ENCODE measurements at places on chromosomes 6 and 20.

DNA sequence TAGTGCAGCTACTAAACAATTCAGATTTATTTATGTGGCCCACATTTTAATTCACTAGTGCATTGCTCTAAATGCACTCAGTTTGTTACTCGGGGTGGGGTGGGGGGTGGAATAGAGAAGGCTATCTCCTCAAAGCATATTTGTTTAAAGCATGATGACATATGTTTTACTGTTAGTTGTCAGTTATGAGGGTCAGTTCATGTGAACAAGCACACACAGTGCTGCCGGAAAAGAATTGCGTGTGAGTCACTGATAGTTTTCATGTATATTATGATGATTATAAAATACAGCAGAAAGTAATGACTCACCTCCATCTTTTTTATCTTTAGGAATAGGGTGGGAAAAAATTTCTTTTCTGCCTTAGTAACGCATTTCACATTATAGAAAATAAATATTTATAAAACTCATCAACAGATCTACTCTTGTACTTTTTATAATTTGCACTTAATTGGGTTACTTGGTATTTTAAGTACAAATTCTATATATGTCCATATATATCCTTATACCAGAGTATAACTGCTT, 42.2 kb upstream of the STXBP5 start:
- no peak for DNase-seq

DNA sequence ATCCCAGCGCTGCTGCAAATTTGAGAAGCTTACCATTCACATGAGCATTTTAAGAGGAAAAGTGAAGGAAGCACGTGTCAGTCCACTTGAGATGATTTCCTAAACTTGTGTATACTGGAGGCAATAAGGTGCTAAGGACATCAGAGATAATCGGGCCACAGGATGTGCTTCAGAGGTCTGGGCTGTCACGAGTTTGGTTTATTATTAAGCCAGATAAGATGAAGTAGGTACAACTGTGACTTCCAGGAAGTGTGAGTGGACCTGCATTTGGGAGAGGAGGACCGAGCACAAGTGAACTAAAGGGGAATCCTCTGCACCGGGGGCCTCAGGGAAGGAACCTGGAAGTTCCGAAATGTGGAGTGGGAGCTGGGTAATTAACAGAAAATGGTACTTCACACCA, 1.4 kb downstream of the SAMD5 start:
- DNase-seq: no peak

GRCh38 chr20:10992731-10993130, 318.9 kb upstream of the JAG1 start:
- no peak for DNase-seq

- peak; percentile 87 for DNase-seq
Observed at GRCh38 chr6:130366107-130367005, 539 bp downstream of the TMEM200A start.

DNA sequence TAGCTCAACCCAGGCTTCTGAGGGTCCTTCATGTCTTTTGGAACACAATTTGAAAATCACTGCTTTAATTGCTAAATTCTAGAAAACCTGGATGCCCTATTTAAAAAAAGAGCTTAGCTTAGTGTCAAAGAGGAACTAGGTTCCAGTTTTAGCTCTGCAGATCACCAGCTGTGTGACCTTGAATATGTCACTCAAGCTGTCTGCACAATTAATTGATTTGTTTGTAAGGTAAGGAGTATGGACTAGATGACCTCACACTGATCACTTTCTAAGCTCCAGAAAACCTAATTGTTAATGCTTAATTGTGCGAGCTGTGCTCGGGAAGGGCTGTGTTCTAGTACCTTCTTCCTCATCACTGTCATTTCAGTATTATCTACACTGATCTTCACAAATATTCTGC, 26.2 kb downstream of the UTRN start:
- no peak for DNase-seq

GRCh38 chr6:6494677-6495076, 93.8 kb upstream of the LY86 start:
- peak; percentile 95 for DNase-seq

DNA sequence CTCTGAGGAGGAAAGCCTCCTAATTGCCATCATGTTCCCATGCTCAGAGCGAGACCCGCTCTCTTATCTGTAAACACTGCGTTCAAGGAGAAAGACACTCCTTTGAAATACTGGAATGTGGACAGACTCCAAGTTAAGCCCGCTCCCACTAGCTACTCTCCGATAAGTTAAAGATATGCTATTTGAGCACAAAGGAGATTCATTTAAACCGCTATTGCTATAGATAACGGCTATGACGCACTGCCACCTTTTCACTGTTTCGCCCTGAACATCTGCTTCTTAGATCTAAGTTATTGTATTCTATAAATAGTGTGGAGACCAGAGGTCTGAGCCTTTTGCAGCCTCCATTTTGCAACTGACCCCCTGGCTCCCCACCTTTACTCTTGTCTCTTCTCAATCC, 82.3 kb downstream of the GPX5 start:
- DNase-seq: no peak

DNA sequence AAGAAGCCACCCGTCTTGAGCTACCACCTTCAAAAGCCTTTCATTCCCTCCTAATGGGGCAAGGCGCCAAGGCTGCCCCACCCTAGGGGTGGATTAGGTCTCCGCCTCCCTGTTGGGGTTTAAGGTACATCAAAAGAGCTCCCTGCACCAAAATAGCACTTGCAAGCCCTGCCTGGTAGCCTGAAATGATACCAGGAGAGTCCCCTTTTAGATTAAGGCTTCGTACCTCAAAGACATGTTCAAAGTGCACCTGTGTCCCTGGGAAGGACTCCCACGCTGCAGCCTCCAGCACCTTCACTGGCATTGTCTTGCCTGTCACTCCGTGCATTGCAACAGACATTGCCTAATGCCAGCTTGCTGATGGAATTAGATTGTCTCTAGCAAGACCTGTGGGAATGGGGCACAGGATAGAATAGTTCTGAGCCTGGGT, 15.7 kb upstream of the CDKN1A start:
- peak; percentile 68 for DNase-seq

DNA sequence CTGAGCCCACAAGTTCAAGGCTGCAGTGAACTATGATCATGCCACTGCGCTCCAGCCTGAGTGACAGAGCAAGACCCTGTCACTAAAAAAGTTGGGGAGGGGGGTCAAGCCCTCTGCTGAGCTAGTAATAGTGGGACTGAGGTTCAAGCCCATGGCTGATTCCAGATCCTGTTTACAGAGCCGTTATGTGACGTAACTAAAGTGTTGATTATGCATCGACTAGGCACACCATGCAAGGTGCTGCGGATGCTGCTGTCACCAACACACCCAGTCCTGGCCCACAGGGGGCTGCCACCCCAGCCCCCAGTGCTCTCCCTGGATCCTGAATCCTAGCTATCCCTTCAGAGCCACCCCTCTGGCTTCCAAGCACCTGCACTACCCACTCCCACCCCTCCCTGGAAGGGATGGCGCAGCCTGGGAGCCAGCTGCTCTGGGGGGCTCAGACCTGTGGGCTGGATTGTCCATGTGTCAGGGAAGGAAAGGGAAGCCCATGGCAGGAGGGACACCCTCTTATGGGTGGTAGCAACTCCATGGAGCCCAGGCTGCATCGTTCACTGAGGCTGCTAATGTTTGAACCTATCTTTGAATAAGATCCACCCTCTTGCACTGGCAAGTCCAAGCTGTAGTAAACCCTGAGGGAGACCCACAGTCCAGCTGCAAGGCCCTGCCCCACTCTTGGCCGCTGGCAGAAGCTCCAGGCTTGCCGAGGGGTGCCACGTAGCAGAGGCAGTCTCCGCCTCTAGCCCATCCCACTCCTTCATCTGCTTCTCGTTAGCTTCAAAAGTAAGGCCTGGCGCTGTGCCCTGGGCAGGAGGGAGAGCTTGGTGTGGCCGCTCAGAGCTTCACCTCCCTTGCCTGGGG, 95.0 kb downstream of the SNX5 start:
- DNase-seq: peak; percentile 81

DNA sequence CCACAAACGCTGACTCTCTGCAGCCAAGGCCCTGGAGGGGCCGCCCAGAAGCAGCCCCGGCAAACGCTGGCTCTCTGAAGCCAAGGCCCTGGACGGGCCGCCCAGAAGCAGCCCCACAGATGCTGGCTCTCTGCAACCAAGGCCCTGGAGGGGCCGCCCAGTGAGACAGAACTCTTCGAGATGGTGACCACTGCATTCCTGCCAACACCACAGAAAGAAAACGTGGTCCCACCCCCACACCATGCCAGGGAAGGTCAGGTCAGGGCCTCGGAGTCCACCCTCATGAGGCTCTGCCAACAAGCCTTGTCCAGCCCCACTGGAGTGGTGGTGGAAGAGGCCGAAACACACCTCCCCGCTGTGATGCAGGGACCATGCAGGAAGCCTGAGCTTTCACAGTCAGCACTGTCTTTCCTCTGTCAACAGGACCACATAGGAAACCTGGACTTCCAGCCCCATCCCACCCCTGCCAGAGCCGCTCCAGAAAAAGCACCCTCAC, 97.5 kb downstream of the DLL1 start:
- no peak for DNase-seq

- DNase-seq: no peak
Observed at GRCh38 chr20:54456423-54456822, 19.0 kb upstream of the DOK5 start.

- DNase-seq: no peak
Observed at GRCh38 chr6:100685747-100686146, 195.4 kb downstream of the ASCC3 start.

- DNase-seq: peak; percentile 37
Observed at GRCh38 chr20:36149469-36149868, 5.1 kb upstream of the EPB41L1 start.

GRCh38 chr6:56541030-56541600, 101.6 kb downstream of the DST start:
- DNase-seq: no peak

DNA sequence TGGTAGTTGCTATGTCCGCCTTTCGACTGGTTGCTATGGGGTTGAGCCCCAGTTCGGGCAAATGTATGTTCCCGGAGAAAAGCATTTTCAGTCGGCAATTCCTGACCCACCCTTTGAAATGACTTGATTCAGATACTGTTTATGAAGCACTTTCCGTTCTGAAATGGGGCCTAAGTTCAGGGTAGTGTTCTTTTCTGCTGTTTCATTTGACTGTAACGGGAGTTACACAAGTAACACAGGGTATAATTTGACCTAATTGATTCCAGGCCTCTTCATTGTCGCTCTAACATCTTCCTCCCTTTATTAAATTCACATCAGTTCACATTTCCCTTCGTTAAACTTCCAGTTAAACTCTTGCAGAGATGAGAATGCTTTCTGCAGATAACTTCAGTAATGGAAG, 85.5 kb downstream of the BMP6 start:
- no peak for DNase-seq

GRCh38 chr6:122033564-122034181, 365.8 kb upstream of the HSF2 start:
- peak; percentile 54 for DNase-seq

DNA sequence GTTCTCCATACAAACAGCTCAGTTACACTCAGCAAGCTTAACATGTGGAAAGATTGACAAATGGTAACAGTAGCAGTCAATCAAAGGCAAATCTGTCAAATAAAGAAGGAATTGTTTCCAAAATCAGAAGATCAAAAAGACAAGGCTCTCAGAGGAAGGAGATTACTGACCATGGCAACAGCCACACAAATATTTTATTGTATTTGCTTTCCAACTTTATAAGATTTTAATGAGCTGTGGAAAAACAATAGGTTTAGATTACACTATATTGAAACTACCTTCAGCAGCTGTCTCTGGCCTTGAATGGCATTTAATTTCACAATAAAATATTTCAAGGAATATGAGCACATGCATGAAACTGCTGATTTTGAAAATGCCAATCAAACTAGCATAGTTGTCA, 1143.9 kb upstream of the GJE1 start:
- no peak for DNase-seq

DNA sequence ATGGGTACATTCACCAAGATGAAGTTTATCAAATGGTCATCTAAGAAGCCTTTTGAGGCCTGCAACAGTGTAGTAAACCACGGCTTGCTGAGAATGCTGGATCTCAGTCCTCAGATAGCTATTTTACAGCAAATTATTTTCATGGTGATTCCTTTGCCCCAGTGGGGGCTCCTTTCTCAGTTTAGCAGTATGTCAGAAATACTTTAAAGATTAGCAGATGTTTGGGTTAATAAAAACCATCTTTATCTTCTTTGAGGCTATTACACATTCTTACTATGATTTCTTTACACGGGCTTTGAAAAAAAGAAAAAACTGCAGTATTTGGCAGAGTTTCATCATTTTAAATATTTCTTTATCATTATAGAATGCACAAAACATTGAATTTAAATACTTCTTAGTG, 10.7 kb downstream of the MYLIP start:
- no peak for DNase-seq

DNA sequence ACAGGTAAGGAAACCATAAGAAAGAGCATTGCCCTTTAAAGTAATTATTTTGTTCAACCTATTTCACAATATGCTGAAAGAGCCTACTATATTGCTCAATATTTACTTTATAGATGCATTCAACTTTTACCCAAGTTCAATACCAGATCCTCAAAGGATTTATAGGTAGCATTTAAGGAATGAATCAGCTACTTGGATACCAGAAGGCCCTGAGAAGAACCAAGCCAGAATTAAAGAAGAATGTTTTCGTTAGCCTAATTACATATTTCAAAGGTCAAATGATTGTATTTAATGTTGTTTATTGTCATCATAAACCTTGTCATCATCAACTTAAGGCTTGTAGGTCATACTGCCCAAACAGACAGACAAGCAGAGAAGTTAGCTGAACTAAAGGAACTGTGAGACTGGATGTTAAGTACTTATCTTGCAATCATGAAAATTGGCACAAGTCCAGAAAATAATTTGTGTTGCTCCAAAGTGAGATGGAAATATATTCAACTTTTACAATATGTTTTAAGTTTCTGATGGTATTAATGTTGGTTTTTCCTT, 636.7 kb downstream of the RFPL4B start:
- DNase-seq: no peak

- no peak for DNase-seq
Observed at GRCh38 chr20:41786158-41786557, 168.0 kb upstream of the CHD6 start.

GRCh38 chr6:137136065-137136464, 37.4 kb downstream of the IL22RA2 start:
- no peak for DNase-seq

DNA sequence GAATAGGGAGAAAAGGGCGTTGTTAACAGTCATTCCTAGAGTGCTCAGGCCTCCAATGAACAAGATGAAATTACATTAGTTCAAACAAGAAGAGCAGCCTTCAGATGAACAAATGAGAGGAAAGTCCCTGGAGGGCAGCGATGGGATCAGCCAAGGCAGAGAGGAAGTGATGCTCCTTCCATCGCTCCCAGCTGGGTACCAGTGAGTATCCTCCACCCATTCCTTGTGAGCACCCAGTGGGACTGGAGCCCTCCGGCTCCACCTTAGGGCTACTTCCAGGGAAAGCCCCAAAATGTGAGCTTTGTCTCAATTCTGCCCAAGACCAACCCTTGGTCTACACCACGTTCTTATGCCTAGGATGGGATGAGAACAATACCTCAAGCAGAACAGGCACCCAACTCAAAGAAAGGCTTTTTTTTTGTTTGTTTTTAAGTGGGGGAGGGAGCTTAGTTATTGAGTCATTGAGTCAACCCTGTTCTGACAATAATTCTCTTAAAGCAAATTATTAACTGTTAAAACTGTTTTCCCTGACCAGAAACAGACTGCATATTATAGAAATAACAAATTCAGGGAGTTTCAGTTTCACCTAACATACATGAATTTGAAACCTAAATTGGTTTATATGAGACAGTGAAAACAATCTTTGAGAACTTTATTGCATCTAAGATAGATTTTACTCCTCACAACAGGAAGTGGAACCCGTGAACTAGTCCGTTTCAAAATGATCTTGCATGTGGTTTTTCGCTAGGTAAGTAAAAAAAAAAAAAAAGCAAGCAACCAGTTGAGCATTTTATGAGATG, 106.9 kb downstream of the IPCEF1 start:
- no peak for DNase-seq

GRCh38 chr6:5723841-5724691, 282.7 kb downstream of the NRN1 start:
- peak; percentile 49 for DNase-seq

Data from endodermal cell (in vitro differentiated cells).